Activated T-cell treated with anti-CD3 and anti-CD28 coated beads, Interleukin-2, amount 50 U/mL, for 1 hour (primary cell): ENCODE measurements at places on chromosomes 16 and 17.

DNA sequence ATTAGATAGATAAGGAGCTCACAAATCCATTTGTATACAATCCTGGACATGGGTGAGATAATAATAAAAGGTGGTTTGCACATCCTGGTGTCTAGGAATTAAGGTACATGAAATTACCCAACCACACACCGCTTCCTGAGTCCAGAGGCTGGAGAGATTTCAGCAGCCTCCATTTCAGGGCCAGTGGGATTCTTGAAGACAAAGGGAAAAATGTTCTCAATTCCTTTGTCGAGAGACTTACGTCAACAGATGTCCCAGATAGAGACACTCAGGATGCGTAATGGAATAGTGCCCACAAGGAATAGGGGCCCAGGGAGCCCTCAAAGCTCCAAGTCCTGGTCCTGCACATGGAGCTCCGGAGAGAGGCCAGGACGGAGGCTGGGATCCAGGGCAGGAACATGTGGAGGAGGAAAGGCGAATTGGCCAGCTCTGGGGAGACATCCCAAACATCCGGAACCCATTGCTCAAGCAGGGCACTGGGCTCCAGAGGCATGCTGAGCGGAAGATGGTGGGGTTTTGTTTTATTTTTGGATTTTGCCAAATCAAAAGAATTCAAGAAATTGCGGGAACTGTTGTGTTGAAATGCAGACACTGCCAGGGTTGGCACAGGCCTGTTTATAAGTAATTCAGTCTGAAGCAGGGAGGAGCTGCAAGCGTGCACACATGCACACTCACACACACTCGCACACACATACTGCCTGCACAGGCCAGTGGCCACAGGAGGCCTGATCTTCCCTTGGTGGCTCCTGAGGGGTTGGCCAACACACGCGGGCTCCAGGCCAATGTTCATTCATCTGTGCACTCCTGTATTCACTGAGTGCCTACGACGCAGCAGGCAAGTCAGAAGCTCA is 97.2 kb downstream of the NOG start:
- DNase-seq, result no peak

- peak; percentile 95 for DNase-seq
These were observed 5.5 kb upstream of the RHBDF2 start for GRCh38 chr17:76506408-76507345.

DNA sequence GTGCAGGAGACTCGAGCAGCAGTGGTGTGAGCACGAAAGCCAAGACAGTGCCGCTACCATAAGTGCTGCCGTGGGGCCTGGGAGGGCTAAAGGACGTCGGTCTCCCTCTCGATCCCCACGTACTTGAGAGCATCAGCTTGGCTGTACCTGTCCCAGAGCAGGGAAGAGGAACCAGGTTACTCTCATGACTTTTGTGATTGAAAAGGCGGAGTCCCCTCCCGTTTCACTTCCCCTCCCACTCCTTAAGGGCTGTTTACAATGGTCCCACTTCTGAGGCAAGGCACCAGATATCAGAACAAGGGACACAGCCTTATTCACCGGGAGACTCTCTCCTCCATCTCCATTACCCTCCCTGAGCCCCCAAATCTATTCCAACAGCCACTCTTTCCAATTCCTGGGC is 20.1 kb downstream of the CNTNAP1 start:
- DNase-seq, result no peak

DNA sequence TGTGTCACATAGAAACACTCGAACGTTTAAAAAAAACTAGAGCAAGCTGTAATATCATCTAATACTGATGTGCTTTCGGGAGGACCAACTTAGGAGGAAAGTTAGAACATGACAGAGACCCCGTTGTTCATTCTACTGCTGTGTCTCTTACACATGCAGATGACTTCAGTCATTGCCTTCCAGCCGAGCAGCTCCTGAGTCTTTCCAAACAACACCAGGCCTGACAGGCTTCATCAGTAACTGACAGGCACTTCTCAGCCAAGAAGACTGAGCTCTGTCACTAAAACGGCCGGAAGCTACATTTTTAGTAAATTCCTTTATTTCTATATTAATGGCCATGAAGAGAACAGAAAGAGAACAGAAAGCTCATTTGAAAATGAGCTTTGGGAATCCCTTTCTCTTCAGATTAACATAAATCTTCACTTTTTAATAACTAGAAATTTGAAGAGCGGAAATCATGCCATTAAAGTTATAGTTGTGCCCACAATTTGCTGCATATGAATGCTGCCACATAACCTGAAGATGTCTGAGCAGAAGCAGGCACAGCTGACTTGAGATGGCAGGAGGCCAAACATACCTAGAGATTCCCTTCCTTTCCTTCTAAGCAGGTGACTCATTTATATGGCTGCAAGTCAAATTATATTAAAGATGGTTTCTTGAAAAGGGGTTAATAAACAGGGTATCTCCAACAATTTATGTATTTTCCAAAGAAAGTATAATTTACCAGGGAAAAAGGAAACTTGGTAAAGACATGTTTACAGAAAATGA is 148.9 kb downstream of the ITFG1 start:
- no peak for DNase-seq

DNA sequence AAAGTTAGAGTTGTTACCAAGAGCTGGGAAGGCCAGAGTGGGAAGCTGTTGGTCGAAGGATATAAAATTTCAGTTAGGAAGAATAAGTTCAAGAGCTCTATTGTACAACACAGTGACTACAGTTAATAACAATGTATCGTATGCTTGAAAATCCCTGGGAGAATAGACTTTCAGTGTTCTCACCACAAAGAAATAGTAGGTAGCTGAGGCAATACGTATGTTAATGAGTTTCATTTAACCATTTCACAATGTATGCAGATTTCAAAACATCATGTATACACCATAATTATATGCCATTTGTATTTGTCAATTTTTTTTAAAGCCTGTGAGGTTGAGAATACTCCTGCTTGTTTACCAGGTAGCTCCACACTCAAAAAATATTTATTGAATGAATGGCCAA is 41.5 kb upstream of the MYOCD start:
- DNase-seq, result no peak

- DNase-seq, result no peak
These were observed 50.7 kb downstream of the TANGO6 start for GRCh38 chr16:68893710-68894705.

DNA sequence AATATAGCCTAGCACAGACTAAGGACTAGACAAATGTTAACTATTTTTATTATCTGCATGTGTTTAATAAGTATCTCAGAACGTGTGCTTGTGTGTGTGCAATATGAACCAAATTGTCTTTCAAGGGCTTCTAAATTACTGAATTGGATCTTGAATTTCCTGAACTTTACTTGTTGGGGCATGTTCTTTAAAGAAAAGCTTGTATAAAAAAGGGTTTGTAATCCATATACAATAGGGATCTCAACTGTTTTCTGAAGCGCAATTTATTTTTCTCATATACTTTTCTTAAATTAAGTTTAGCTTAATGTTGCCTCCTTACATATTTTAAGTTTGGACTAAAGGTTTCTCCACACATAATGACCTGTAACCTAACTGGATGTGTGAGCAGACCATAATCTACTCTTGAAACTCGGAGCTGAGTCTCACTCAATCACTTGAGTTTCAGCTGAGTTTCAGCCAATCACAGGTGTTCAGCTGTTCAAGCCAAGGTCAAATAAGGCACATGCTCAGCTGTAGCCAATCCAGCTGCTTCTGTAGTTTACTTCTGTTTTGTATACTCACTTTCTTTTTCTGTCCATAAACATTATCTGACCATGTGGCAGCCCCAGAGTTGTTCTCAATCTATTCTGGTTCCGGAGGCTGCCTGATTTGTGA is 72.3 kb downstream of the CDK5R1 start:
- no peak for DNase-seq

DNA sequence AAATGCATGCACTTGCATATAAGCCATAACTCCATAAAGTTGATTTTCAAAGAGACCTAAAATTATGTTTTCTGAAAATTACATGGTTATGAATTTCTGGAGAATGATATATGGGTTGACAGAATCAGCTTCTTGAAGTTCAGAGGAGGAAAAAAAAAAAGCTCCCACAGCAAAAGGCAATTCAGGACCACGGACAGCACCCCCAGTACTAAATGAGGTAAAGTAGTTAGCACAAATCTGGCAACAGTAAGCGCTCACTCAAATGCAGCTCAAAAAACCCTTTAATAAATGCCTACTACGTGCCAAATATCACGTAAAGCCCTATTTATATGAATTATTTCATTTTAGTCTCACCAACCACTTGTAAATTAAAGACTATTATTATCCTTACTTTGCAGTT is 135.2 kb downstream of the SHISA9 start:
- no peak for DNase-seq
